NCI-H2081 treated with DMSO at 0.1 percent for 48 hours (cell line): ENCODE measurements at places on chromosomes 2 and 18.

- DNase-seq: no peak
These were observed 31.4 kb downstream of the GALM start for GRCh38 chr2:38697116-38697840.

- no peak for DNase-seq
These were observed 9.6 kb downstream of the EMX1 start for GRCh38 chr2:72926811-72927465.

- no peak for DNase-seq
These were observed 73.6 kb downstream of the ST6GAL2 start for GRCh38 chr2:106812383-106812782.

- DNase-seq: no peak
These were observed 33.1 kb downstream of the EMILIN2 start for GRCh38 chr18:2879889-2880288.

DNA sequence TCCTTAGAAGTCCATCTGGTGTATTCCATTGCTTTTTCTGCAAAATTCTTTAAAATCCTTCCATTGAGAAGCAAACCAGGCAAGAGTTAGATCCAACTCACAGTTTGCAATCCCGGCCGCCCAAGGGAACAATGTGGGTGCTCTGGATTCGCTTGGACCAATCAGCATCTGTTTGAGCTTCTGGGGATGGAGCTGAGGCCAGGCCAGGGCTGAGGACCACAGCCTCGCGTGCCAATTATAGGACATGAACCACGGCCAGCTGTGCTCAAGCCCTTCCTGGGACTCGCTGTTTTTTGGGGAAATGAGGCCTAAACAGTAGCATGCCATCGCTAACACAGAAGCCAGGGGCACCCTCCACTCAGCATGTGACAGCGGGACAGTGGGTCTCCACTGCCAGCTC is 270.8 kb downstream of the HDAC4 start:
- DNase-seq: no peak

- no peak for DNase-seq
These were observed 31.3 kb downstream of the KIAA2012 start for GRCh38 chr2:202104286-202104870.

- no peak for DNase-seq
These were observed 235.6 kb downstream of the BCL11A start for GRCh38 chr2:60317844-60318243.

GRCh38 chr18:8747440-8747937 is 42.1 kb downstream of the MTCL1 start:
- no peak for DNase-seq

DNA sequence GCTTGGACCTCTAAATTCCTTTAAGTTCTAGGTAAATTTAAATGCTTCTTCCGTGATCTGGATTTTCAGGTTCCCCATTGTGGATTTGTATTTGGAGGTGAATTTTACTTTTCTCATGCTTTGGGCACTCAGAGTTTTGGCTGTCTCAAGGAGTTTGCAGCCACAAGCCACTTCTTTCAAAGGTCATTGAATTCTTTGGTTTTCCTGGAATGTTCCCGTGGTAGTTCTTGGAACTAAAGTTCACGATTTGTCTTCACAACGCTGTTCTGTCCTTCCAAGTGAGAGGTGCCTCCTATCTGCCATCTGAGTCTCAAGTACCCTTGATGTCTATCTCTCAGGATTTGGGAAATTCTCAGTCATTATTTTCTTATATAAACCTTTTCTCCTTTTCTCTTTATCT is 1438.7 kb upstream of the ZEB2 start:
- DNase-seq: no peak

DNA sequence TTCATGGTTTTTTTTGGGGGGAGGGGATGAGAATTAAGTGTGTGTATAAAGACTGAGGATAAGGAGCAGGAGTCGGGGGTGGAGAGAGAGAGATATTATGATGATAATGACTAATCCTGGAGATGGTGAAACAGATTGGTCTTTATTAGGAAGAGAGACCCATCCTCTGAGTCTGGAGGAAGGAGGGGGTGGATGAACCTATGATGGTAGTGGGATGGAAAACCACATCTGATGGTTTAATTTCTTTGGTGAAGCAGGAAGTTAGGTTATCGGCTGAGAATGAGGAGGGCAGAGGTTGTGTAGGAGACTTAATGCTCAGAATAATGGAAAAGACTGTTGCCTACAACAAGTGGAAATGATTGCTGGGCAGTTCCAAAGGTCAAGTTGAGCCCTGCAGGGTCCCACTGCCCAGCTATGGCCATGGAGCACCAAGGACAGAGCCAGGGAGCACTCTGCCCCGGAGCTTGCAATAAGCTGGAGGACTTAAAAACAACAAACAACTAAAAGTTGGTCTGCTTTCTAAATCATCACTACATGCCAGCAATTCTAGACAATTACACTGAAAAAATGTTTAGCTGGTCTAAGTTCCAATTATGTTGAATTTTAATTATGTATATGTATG is 7.9 kb downstream of the SLC16A14 start:
- no peak for DNase-seq

GRCh38 chr18:76621782-76622495 is 126.9 kb upstream of the ZNF516 start:
- peak; percentile 49 for DNase-seq

DNA sequence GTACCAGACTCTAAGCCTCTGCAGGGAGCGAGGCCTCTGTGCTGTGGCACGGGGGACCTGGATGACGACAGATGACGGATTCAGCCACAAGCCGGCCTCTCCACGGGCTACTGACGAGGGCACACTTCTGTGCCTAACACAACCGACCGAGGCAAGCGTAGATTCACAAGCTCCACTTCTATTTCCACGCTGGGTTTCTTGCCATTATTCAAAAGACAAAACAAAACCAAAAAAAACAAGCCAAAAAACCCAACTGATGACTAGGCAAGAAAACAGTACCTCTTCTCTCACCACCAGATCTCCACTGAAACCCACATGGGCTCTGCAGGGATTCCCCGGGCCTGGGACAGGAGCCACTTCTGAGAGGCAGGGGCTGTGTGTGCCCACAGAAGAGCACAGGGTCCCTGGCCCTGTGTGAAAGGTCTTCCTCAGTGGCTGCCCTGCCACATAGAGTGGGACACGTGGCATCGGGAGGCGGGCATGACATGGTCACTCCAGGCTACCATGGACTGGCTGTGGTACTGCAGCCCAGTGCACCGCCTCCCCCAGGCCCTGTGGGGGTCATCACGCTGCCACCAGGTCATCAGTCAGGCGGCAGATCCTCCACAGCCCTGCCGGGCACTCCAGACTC is 254.7 kb downstream of the HDAC4 start:
- DNase-seq: no peak

DNA sequence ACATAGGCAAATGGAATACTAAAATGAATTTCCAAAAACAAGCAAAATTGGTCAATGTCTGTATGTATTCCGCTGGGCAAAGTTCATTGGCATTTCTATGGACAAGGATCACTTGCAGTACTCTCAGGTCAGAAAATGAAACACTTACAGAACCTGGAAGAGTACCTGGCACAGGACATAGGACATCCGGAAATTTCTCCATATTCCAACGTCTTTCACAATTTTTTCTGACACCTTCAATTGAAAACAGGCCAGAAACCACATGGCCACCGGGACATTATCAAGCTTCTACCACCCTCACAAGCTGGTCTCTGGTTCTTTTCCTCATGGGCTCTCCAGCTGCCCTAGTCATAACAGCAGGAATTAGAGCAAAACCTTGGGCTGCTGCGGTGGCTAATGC is 96.9 kb upstream of the MSH6 start:
- DNase-seq: no peak

DNA sequence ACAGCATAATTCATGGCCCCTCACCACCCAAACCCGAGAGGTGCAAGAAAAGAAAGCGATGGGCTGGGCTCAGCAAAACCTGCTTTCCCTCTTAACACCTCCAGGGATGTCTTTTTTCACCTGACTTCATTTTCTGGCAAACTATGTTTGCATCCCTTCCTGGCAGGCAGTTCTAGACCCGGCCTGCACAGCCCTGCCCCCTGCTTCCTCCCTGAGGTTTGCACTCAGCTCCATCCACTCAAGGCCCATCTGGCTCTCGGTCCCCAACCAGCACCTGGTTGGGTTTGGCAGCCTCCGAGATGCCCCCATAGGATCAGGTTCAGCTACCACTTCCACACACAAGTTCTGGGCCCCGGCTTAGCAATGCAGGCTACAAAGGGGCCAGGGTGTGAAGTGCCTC is 185.7 kb downstream of the SMAD7 start:
- no peak for DNase-seq

GRCh38 chr2:168782271-168782670 is 20.2 kb upstream of the NOSTRIN start:
- no peak for DNase-seq

DNA sequence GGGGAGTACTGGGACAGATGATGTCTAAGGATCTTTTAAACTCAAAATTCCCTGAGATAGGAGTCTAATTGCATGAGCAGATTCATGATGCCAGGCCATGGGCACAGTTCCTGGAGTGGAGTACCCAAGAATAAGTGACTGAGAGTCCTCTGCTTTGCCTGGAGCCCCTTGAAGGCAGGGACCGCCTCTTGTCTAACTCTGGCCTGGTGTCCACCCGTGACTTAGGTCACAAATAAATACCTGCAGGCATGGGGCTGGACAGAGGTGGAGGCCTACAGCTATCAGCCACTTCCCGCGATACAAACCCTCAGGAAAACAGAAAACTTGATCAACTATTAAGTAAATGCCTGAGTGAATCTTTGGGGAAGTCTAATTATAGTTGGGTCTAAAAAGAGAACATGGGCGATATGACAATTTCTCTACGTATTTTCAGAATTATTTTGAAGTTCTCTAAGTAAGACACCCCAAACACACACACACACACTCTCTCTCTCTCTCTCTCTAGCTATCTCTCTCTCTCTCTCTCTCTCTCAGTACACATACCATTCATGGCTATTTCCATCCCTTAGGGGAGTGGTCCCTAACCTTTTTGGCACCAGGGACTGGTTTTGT is 1.8 kb upstream of the WIPF1 start:
- no peak for DNase-seq

DNA sequence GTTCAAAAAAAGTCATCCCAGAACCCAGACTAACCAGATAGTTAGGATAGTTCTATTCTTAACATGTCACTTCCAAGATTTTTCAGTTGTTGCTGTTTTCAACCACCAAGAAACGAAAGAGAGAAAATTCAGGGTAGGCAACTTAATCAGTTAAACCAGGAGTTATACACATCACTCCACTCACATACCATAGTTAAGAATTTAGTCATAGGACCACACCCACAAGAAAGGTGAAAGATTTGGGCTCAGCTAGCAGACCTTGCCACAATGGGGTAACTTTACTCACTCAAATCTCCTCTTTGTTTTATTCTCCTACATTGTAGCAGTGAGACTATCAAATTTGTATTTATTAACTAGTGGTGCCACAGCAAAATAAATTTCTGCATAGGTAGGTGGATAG is 473.6 kb downstream of the NUP35 start:
- DNase-seq: no peak

- DNase-seq: peak; percentile 81
These were observed 32.6 kb downstream of the MARCHF4 start for GRCh38 chr2:216339456-216340279.

DNA sequence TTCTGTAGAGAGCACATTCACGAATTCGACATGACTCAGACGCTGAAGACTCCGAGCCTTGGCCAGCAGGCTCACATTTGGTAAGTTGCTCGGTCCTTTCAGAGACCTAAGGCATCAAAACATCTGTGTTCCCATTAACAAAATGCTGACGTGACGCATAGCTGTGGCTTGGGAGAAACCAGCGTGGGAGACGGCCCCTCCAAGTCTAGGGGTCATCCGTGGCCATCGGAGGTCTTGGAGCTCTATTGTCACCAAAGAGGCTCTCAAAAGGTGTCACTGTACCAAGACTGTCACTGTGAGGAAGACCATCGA is 14.9 kb downstream of the FBLN7 start:
- DNase-seq: no peak

- DNase-seq: no peak
These were observed 98.4 kb downstream of the CDK15 start for GRCh38 chr2:201904538-201905420.

DNA sequence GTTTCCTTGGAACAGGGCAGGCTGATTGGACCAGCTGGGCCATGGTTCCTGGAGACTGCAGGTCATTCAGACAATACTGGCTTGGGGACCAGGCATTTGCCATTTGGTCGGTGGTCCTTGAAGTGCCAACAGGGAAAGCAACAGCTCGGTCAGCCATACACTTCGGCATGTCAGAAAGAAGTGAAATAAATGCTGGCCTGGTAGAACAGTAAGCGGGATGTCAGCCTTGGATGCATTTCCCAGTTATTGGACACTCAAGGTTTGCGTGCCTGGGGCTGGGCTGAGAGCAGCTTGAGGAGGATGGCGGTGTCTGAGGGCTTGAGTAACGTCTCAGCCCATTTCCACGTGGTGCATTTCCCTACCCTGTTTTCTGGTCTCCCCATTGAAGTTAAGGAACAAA is 75.4 kb downstream of the NCK2 start:
- no peak for DNase-seq

- no peak for DNase-seq
These were observed 88.2 kb downstream of the ACKR3 start for GRCh38 chr2:236657801-236658200.

- no peak for DNase-seq
These were observed 744.3 kb upstream of the ACVR2A start for GRCh38 chr2:147100406-147101035.

DNA sequence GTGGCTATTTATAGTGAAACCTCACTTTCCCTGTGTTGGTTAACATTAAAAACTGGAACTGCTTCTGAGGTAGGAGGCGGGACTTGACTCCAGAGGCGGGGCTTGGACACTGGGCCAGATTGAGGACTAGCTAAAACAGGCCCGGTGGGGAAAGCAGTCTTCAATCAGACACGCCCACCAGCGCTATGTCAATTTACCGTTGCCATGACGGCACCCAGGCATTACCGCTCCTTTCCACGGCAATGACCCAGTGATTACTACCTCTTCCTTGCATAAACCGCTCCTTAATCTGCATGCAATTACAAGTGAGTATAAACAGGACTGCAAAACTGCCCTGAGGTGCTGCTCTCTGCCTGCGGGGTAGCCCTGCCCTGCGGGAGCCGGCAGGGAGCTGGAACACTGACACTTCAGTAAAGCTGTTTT is 35.3 kb downstream of the LRRFIP1 start:
- DNase-seq: peak; percentile 69

DNA sequence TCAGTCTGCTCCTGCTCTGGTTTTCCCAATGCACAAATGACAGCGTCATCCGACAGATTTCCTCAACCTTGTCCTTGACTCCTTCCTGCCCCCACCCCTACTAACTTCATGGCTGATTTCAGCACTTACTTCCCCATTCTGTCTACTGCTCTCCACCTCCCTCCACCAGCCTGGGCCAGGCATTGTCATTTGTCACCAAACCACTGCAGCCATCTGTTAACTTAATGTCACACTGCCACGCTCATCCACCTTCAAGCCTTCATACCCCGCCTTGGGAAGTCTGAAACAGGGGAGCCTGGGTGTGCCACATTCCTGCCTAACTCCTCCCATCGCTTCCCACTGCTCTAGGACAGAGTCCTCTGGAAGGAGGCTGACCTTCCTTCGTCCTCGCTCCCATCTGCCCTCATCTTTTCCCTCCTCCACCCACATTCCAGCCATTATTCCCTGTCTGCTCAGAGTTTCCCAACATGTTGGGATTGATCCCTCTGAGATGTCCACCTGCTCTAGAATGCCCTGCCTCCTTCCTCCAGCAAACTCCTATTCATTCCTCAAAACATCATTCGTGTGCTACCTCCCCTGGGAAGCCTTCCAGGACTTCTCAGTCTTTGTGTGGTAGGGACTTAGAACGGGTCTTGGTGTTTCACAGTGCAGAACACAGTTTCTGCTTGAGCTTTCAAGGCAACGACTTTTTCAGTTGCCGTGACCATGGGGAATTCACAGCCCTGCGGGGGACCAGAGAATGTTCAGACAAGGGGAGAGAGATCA is 42.2 kb upstream of the SMAD7 start:
- DNase-seq: no peak
